Stimulated activated CD4-positive, alpha-beta T cell treated with anti-CD3 and anti-CD28 coated beads, Interleukin-2, amount 100 ng/mL, for 4 hours (primary cell): ENCODE measurements at places on chromosomes 6 and 20.
A peak's percentile ranks its signal among the peaks of the same experiment; 100 is the strongest.

DNA sequence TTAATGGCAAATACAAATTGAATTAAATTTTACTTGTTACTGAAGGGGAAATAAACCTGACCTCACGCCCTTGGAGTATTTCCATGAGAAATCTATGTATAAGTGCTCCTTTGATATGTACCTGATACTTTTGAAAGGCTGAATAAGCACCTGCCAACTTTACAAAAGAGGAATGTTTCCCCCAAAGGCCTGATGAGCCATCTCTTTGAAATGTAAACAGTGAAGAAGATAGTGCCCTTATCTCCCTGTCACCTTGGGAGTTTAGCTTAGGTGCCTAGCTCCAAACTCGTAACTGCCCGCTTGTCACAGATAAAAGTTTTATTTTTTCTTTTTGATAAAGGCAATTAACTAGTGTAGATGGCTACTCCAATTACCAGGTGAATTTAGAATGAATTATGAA is 1.1 kb upstream of the ZNF343 start:
- DNase-seq, result no peak

GRCh38 chr6:38016824-38017223 is 197.3 kb downstream of the ZFAND3 start:
- no peak for DNase-seq

GRCh38 chr20:44750081-44750805 is 4.6 kb downstream of the KCNK15 start:
- no peak for DNase-seq

GRCh38 chr6:168158980-168159349 is 80.0 kb upstream of the FRMD1 start:
- no peak for DNase-seq

- no peak for DNase-seq
Observed at GRCh38 chr6:62980724-62981123, 230.5 kb upstream of the FKBP1C start.

- no peak for DNase-seq
Observed at GRCh38 chr6:140193269-140193668, 818.8 kb upstream of the CITED2 start.

DNA sequence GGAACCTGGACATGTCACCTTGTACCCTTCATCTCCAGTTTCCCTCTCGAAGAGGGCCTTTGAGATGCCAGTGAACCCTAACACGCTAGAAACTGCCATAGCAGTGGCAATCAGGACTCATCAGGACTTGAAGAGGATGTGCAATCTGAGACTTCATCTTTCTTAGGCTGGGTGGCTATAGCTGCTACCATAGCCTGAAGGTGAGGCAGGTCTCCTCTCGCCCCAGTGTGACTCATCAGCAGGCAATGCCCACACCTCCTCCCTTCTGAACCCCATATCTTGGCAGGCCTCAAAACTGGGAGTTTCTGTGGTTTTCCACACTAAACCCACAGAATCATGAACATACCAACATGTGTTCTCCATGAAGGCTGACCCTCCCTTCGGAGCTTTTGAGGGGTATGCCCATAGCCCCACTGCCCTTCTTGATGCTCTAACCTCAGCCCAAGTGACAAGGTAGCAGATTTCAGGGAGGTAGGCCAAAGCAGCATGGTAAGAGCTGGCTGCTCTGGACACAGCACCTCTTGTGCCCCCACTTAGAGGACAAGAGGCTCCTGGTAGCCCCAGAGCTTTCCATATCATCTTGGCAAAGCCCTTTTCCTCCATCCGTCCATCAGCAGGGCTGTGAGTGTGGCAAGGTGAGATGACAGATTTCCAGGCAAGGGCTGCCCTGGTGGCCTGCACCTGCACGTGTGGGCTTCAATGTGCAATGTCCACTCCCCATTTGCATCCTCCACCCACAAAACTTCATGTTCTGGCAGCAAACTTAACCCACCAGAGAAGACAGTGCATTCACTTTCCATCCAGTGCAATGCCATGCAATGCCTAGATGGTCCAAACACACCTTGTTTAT is 2.6 kb downstream of the BLCAP start:
- no peak for DNase-seq

- peak; percentile 54 for DNase-seq
Observed at GRCh38 chr6:112029045-112029822, 24.7 kb upstream of the CCN6 start.

- DNase-seq, result no peak
Observed at GRCh38 chr20:52193886-52194545, 2.4 kb upstream of the ZFP64 start.
